Thymus (tissue), 14 donors: ENCODE measurements at places on chromosomes 2 and 18.

GRCh38 chr2:99495115-99495860 is 5.5 kb upstream of the REV1 start:
- no peak for DNase-seq

DNA sequence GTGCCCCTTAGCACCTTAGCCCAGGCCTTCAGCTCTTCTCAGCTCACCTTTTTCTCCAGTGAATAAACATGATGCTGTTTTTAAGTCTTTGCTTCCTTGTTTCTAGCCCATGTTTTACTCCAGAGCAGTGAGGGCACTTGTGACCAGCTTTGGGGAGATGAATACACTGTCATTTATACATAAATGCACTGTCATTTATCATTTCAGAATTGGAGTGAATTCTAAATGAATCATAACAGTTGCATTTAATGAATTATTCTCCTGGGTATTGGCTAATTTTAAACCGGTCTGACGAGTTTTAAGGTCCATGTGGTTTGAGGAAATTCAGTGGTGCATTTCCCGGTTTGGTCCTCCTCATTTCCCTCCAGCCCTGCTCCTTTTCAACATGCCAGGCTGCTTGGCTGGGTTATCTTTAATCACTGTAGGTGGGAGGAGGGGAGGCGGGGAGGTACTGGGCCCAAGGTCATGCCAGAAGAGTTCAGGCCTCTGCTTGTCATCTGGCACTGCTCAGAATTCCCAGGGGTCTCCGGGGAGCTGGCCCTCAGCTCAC is 23.9 kb downstream of the PRKCE start:
- DNase-seq, result no peak

DNA sequence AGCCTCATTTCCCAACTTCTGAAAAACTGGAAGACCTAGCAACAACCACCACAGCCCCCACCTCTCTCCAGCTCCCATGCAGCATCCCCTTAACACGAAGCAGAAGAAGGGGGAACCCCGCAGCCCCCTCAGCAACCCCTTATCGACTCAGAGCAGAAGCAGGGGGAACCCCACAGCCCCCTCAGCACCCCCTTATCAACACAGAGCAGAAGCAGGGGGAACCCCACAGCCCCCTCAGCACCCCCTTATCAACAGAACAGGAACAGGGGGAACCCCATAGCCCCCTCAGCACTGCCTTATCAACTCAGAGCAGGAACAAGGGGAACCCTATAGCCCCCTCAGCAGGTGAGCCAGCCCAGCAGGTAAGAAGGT is 6.7 kb downstream of the SLC66A2 start:
- no peak for DNase-seq

- no peak for DNase-seq
These were observed at the start of gene KHK for GRCh38 chr2:27086724-27087593. TSS of gene KHK (plus strand) at chr2:27086772. CDS start at chr2:27087260, 488 bp downstream.

DNA sequence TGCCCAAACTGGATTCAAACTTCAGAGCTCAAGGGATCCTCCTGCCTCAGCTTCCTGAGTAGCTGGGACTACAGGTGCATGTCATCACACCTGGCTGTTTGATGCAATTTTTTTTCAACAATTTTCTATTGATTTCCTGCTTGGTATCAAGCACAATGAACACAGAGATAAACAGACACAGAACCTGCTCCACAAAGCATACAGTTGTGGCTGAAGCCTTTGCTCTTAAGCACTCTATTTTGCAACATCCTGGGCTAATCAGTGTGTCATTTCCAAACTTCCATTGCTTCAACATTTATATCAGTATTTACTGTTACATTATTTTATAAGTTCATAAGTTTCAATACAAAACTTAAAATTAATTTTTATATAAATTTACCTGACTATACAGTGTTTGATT is 79.4 kb downstream of the NEB start:
- no peak for DNase-seq

DNA sequence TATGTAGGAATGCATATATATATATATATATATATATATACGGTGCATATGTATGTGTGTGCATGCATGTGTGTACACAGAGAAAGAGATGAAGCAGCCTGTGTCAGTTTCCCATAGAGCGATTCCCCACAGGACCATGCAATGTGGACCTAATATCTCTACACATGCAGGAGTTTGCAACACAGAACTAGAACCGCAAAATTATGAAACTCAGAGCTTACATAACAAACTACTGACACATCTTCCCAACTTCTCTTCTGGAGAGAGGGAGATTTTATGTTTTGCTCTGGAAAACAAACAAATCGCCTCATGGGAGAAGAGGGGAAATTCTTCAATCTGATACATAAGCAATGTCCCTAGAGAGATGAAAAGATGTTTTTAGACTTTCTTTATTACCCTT is 377.2 kb downstream of the LRATD1 start:
- DNase-seq, result no peak
